DMS153 (cell line): ENCODE measurements at places on chromosomes 7 and 10.
A peak's percentile ranks its signal among the peaks of the same experiment; 100 is the strongest.

DNA sequence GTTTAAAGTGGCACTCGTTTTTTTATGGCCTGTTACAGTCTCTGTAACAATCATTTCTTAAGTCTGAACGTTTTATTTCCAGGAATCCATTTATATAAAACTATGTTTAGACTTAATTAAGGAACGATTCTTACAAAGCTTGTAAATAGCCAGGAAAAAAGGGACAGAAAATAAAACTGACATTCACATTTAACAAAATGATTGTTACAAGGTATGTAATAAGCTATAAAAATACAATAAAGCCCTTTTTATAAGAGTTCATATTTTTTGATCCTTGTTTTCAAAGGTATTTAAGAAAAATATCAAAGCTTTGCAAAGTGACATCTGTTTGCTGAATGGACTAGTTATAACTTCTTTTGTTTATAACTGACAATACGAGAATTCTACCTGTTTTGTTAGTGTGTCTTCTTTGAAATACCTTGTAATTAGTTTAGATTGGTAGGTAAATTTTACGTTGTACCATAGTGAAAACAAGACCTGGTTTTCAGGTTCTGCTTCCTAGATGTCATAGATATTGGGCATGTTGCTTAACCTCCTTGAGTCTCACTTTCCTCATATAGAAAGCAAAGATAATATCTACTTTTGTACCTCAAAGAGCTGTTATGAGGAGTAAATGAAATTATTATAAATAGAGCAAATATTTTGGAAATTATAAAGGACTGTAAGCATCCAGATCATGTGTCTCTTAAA, 25.8 kb downstream of the BTRC start:
- DNase-seq: no peak

DNA sequence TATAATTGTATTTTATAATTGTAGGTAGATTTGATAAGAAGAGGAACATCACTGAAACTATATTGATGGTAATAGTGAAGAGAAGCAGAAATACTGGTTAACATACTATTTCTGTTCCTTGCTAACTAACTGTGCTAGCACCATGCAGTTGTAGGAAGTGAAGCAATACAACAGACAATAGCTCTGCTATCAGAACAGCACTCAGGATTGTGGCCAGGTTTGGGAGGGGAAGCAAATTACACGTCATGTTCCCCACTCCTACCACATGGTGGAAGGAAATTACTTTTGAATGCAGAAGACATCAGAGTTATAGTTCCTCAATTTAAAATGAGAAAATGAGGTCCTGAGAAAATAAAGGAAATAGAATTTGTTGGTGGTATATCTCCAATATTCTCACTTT, 151.1 kb downstream of the DGKB start:
- DNase-seq: no peak

GRCh38 chr7:64907641-64908326, 4.7 kb downstream of the ZNF273 start:
- DNase-seq: no peak

- DNase-seq: no peak
Measured at GRCh38 chr7:28243861-28244260, 63.3 kb upstream of the JAZF1 start.

DNA sequence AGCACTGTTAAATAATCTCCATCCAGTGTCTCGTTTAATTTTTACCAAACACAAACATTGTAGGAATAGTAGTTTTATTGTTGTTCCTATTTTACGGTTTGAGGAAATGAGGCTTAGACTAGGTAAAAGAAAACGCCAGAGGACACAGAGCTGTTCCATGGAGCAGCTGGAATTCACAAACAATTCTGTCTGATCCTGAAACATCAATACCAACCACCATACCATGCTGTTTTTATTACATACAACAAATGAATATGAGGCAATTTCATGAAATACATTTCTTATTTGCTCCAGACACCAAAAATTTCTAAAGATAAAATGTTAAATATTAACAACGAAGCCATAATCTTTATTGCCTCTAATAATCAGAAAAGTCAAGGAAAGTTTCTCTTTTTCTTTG, 9.4 kb downstream of the MALRD1 start:
- DNase-seq: no peak

DNA sequence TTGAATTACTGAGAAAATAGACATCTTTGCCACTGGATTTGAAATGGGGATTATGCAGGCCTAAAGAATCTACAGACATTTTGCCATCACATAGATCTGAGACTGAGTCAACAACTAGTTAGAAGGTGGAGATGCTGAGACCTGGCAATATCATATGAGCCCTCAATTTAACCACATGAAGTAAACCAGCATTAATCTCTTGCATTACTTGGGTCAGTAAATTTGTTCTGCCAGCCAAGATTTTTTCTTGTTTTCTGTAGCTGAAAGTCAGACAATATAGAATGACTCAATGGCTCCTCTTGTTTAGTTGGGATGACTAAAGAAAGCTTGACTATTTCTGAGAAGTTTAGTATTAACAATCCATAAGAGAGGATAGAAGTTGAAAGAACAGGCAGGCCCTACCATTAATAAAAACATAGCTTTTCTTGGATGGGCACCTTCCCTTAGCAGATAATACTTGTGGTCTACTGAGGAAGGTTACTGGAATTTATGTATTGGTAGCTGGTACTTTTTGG, 396.7 kb upstream of the SORCS1 start:
- no peak for DNase-seq

DNA sequence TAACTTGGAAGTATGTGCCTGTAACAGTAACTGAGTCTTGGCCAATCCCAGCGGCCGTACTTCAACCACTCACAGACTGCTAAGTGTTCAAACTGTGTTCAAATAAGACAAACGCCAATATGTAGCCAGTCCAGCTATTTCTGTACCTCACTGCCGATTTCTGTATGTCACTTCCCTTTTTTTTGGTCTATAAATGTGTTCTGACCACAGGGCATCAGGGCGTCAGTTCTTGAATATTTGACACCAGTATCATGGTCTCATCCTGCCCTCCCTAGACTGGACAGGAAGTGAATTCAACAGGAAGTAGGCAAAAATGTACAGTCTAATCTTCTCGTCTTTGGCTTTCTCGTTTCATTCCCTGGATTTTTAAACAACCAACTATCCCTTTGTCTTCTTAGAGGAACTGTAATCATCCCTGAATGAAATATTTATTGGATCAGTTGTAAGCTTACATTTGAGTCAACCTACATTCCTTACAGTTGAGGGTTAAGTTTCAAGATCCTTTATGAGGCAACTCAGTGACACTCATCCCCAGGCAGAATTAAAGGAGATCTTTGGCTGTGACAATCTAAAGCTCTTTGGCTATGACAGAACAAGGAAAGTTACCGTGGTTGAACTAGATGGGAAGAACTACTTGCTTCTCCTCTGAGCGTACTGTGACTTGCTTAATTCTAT, 232.7 kb downstream of the NSUN6 start:
- no peak for DNase-seq

- no peak for DNase-seq
Measured at GRCh38 chr10:112370424-112370819, 3.5 kb upstream of the ACSL5 start.

- no peak for DNase-seq
Measured at GRCh38 chr10:122468926-122469781, 7.8 kb downstream of the HTRA1 start.

GRCh38 chr10:124612611-124613498, 131.3 kb downstream of the FAM53B start:
- DNase-seq: no peak

GRCh38 chr7:151552352-151553028, 32.8 kb upstream of the RHEB start:
- peak; percentile 99 for DNase-seq

GRCh38 chr10:97200616-97201015, 14.9 kb upstream of the SLIT1 start:
- no peak for DNase-seq

DNA sequence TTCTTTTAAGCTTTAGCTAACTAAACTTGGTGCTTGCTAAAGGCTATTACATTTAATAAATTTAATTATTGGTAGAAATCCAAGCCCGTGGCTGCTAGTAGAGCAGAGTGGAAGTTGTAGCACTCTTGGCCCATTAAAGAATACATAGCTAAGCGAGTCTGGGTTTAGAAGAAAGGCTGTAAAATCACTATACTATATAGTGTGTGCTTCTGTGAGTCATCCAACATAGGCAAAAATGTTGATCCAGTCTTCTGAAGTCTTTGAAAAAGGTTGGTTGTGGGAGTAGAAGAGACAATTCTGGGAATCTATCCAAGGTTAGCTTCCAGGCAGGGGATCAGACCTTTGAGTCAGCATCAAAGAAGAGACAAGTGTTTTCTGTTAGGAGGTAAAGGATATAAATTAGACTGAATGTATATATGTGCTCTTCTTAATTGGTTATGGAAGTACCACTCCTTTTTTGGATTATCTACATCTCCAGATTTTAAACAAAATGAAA, 664.2 kb downstream of the NXPH1 start:
- no peak for DNase-seq

GRCh38 chr10:18500576-18500975, 150.8 kb downstream of the NSUN6 start:
- no peak for DNase-seq
